ENCODE measurements at places on chromosomes 5 and 9. TPM values are rescaled to one million over a fixed set of nuclear protein-coding genes. Genes with fewer than 3 reads are reported as not detected.
A peak's percentile ranks its signal among the peaks of the same experiment; 100 is the strongest.

DNA sequence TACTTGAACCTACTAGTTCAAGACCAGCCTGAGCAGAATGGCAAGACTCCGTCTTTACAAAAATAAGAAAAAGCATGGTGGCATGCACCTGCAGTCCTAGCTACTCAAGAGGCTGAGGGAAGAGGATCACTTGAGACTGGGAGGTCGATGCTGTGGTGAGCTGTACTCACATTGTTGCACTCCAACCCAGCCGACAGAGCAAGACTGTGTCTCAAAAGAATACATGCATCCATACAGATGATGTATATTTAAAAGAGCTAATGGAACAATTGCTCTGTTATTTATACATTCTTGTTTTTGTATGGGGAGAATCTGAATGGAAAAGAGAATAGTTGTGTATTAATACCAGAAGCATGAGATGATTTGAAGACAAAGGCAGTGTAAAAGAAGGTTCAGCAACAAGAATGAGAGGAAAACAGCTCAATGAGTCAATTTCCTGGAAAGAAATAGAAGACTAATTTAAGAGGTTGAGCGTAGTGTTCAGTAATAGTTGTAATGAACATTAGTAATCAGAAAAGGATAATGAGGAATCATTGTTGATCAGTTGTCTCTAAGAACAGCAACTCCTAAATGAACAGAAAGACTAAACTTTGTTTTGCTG, 1.9 kb upstream of the LRRC70 start:
- no peak for DNase-seq

DNA sequence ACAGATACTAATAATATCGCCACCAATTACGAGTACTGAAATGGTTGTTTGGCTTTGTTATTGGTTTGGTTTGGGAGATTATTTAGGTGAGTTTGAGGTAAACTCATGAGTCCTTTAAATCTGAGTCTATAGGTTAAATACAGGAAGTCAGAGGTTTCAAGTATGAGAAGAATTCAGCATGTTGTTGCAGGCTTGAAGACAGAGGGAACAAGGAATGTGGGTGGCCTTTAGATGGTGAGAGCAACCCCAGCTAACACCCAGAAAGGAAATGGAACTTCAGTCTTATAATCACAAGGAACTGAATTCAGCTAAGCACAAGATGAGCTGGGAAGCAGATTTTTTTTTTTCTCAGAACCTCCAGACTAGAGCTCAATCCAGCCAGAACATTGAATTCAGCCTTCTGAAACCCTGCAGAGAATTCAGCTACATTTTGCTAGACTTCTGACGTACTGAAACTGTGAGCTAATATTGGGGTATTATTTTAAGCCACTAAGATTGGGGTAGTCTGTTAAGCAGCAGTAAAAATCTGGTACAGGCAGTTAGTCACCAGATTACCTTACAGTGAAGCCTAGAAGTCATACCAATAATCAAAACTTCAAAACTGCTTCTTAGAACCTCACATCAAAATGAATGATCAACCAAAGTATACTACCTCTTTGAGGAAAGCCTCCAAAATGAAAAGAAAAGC, 216.0 kb upstream of the PUM3 start:
- no peak for DNase-seq

DNA sequence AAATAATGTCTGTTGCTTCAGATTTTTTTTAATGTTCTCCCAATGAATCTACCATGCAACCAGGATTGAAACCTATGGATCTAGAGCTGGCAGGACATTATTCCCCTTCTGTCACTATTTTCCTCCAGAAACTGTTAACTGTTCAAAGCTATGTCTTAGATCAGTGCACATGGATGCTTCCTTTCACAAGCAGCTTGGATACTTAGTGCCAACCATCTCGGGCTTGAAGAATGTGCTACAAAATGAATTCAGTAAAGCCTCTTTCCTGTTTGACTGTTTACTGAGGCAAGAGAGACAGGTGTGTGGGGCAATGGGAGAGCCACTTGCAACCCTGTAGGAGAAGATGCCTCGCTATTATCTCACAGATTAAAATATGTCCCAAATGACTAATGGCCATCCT, 774.8 kb downstream of the KCTD16 start:
- peak; percentile 6 for DNase-seq

DNA sequence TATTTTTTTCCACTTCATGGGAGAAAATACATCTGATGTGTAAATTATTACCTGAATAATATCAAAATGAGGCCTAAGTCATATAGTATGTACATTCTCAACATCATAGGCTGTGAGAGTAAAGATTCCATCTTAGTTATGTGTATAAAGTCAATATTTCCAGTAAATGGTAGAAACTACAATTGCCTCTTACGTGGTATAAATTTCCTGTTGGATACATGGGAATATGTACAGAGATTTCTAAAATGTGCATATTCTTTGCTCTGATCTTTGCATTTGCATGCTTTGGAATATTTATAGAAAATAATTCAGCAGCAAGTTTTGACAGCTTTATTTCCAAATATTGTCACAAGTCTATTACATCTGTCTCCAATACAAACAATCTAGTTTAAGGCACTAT, 78.8 kb downstream of the GABRB2 start:
- no peak for DNase-seq

DNA sequence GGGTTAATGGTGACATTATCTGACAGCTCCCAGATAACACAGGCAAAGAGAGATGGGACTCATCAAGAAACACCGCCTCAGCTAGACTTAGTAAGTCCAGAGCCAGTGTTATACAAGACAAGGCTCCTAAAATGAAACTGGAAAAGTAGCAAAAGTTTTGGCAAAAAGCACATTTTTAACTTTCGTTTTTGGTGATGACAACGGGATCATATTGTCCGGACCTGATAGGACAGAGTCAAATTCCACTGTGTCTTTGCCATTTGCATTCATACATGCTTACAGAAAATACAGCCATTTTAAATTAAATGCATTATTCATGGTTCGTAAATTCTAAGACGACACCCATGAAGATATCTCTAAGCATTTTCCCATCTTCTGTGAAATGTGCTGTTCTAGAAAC, 152.1 kb downstream of the CRB2 start:
- DNase-seq, result no peak

- no peak for DNase-seq
Observed at GRCh38 chr5:55919625-55920024, 68.5 kb downstream of the IL31RA start.

DNA sequence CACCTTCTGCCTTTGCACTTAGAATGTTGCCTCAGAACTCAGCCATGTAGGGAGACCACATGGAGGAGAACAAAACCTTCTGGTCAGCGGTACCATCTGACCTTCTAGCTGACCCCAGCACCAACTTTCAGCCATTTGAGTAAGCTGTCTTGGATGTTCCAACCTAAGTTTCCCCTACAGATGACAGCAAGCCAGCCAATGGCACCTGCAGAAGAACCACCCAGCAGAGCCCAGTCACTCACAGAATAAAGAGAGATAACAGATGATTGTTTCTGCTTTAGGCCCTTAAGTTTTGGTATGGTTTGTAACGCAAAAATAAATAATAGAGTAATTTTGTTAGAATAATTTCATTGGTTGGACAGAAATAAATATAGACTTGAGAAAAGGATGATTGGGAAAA, 10.4 kb downstream of the DNAH5 start:
- no peak for DNase-seq

DNA sequence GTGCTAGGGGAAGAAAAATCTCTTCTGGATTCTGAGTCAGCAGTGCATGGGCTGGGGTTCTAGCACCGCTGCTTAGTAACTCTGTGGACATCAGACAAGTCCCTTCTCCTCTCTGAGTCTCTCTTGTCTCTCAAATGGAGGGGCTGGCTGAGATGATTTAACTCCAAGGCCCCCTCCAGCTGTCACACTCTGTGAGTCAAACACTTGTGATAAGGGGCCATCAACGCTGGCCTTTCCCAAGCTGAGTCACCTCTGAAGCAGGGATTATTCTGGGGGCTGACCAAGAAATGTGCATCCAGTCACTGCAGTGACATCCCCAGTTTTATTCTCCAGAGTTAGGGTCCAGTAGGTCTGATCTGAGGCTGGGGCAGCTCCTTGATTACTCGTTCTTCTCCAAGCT, 110.4 kb upstream of the ZNF462 start:
- DNase-seq, result no peak

DNA sequence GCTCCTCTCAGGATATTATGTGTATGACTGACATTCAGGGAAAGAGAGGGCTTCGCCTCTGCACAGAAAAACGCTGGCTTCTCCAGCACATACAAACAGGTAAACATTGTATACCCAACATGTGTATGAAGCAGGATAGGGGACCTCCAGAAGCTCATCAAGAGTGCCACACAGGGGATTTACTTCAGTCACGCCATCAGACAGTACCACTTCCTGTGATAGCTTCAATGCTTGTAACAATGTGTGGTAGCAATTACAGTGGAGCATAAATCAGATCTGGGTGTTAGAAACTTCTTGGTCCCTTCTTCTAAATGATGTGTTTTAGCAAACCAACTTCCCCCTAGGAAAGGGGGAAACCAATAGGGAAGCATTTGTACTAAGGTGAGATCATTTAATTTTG, 160.8 kb downstream of the TSSK1B start:
- no peak for DNase-seq

- DNase-seq, result no peak
Observed at GRCh38 chr9:137607141-137607857, 1.8 kb downstream of the ARRDC1 start.

DNA sequence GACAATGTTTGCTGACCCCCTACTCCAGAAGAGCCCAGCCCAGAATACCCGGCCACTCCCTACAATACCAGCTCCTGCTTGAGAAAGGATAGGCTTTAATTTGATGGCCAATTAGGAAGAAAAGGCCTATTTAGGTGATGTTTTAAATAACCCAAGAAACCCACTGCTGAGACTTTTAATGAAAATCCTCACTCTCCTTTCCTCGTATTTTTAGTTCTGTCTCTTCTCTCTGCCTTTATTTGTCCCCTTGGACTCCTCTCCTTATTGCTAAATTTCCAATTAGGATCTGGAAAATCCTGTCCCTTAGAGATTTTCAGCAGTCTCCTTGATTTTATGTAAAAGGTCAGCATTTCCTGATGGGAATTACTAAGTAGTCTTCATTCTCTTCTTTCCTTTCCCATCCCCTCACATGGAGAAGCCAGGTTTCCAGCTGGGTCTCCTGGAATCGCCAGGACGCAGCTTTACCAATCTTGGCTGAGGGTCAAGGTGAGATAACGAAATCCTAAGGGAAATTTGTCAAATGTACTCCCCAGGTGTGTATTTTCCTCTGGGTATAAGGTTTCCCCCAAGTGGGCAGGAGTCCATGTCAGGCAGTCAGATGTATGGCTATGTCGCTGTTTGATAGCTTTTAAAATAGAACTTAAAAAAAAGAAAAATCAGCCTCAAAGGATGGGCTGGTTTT, 11.7 kb downstream of the STC2 start:
- DNase-seq, result no peak

GRCh38 chr5:149489605-149490037, 61.6 kb downstream of the CSNK1A1 start:
- DNase-seq, result no peak

FBXW11 gene
- 81.9 TPM for total RNA-seq

PCDHAC1 gene
- 3.3 TPM for total RNA-seq

NTRK2 gene
- 185 TPM for total RNA-seq

LHX2 gene
- 0.10 TPM for total RNA-seq

PTPRD gene
- 229 TPM for total RNA-seq

CER1 gene
- 0.72 TPM for total RNA-seq

WNK2 gene
- 37.5 TPM for total RNA-seq

All from spinal cord (tissue), 10 donors.